ENCODE measurements at places on chromosomes 3 and 15.

GRCh38 chr3:141387516-141387915 lies 19.2 kb downstream of the ZBTB38 start:
- no peak for DNase-seq

DNA sequence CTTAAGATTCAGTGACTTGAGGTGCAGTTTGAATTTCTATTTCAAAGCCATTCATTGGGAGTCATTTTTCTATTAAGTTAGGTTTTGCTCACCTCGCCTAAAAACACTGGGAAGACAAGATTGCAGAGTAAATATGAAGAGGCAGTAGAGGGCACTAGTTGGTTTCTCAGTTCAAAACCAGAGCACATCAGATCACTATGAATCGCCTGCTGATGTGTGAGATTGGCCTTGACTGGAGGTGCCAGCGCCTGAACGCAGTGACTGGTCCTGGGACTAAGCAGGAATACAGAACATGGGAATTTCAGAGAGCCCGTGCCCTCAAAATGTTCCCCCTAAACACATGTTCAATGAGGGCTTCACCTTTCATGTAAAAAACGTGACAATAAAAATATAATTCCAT lies 229.0 kb downstream of the ITPR1 start:
- DNase-seq: no peak

DNA sequence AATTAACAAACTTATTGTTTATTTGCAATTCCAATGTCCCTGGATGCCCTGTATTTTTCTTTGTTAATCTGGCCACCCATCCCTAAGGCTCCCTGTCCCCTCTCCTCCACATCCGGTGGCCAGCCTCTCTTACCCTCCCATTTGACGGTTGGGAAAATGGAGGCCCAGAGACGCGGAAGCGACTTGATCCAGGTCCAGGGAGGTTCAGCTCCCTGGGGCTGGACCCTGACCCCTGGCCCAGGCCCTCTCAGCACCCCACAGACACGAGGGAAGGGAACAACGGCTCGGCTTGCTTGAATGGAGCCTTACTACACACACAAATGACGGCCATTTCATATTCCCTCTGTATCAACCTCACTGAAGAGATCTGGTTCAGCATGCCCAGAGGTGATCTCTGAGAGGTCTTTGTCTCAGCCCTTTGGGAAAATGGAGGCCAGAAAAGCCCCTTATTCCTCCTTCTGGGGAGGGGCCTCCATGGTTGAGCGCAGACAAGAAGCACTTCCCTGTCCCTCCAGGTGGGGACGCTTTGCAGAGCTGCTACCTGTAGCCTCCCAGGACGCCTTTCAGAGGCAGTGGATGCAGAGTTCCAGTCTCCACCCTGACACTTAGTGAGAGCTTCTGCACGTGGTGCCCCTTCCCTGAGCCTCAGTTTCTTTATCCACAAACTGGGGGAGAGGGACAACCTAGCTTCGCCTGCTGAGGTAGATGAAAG lies 82.1 kb downstream of the ATP2B2 start:
- peak; percentile 25 for DNase-seq

GRCh38 chr15:58694641-58695398 lies 54.7 kb downstream of the ADAM10 start:
- DNase-seq: no peak

DNA sequence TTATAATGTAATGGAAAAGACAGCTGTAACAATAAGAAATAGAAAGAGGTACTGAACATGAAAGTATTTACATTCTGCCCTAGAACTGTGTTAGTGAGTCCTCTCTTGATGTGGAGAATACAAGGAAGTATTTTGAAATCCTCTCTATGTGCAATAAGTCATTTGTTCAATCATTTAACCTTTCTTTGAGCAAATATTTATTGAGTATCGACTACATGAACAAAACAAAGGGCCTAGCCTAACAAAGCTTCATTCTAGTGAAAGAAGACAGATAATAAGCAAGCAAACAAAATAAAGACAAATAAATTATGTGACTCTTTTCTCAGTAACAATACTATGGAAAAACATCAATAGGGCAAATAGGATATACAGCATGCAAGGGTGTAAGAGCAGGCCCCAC lies 354.9 kb upstream of the ATP11B start:
- no peak for DNase-seq

DNA sequence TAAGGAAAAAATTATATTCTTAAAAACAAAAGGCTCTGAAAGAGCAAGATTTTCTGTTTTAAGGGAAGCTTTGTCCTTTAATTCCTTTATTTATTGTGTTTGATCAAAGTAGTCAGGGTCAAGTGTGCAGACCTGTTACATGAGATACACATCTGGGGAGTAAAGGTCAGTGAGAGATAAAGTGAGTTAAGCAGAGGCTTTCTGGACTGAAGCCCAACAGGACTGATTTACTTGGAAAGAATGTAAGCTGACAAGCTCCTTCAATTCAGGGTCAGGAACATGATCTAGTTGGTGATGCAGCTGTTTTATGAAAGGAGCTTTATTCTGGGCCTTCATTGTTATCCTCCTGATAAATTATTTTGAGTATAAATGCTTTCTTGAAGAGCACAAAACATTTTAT lies 20.7 kb upstream of the OTOL1 start:
- DNase-seq: no peak

GRCh38 chr15:66634540-66634939 lies 67.5 kb upstream of the SMAD6 start:
- no peak for DNase-seq

DNA sequence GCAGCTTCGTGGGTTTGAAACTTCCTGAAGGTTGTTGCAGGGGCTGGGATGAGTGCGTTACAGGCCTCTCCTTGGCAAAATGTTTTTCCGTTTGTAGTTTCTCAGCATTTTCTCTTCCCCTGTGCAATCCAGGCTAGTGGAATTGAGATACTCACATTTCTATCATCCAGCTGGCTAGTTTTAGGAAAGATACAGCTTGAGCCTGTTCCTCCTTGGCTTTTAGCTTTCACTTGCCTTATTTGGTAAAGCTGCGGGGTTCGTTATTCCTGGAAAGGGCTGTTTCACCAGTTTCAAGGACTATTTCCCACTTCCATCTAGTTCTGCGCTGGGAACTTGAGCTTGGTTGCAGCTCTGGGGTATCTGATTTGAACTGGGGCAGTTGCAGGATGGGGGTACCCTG lies 90.3 kb downstream of the ITPR1 start:
- no peak for DNase-seq

DNA sequence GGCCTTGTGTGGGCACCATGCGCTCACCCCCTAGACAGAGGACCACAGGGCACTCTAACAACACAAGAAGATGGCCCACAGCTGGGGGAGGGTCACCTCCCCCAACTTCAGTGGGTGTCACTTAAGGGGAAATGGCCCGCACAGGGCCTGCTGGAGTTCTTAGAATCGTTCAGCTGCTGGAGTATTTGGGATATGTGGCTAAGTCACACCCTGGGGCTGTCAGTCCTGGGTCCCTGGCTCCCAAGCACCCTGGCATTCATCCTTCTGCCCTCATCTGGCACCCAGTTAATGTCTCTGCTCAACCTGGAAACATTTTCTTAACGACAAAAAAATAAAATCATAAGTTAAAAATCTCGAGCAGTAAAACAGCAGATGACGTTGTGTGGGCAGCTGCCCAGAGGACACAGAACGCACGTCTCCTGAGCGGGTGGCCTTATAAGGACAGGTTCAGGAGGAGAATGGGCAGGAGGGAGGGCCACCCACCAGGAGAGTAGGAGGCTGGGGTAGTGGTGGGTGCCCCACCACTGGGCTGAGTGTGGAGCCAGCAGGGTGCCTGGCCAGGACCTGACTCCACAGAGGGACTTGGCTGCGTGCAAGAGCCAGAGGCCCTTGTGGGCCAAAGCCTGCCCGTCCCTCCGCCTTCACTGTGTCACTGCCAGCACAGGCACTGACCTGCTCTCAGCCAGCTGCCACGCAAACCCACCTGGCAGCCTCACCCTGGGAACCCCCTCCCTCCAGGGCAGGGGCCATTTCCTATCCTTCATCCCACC lies 11.5 kb downstream of the KBTBD13 start:
- no peak for DNase-seq

DNA sequence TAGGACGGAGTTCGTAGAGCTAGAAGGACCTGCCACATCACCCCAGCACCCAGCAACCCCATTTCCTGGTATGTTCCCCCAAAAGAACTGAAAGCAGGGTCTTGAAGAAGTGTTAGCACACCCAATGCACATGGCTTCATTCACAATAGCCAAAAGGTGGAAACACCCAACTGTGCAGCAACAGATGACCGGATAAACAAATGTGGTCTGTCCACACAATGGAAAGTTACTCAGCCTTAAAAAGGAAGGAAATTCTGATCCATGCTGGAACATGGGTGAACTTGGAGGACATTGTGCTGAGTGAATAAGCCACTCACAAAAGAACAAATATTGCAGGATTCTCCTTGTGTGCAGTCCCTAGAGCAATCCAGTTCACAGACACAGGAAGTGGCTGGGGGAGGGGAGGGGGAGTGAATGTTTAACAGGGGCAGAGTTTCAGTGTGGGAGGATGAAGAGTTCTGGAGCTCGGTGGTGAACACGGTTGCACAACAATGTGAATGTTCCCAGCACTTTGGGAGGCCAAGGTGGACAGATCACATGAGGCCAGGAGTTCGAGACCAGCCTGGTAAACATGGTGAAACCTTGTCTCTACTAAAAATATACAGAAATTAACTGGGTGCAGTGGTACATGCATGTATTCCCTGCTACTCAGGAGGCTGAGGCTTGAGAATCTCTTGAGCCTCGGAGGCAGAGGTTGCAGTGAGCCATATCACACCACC lies 157.5 kb downstream of the NUP210 start:
- DNase-seq: no peak

GRCh38 chr15:65040461-65040860 lies 4.7 kb upstream of the SLC51B start:
- no peak for DNase-seq
